ENCODE measurements at places on chromosomes 11 and 22.

DNA sequence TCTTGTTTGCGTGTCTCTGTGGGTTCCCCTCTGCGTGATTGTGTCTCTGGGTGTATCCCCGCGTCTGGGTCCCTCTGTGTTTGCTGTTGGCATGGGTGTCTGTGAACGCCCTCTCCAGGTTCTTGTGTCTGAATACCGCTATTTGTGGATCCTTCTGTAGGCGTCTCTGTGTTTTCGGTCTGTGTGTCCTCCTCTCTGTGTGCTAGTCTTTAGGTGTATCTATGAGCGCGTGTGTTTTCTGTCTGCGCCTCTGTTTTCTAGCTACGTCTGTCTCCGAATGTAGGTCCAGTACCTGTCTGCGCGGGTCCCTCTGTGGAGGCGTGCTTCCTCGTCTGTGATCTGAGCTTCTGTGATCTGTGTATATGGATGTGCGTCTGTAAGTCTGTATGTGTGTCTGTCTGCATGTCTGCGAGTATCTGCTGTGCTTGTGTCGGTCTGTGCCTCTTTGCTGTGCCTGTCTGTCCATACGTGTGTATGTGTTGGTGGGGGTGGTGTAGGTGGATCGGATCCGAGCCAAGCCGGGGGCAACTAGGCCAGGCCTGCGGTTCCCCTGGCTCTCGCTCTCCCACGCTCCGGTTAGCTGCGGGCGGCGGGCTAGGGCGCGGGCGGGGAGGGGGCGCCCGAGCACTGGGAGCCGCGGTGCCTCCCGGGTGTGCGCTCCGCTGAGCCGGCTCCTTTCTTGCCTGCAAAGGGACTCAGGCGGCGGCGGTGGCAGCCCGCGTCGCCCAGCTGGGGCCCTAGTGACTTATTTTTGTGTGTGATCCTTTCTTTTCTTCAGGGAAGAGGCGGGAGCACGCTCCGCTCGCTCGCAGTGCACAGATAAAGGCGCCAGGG is 105.3 kb upstream of the E2F8 start:
- DNase-seq: no peak

GRCh38 chr11:66595245-66595904 is 2.4 kb downstream of the CCS start:
- DNase-seq: no peak

DNA sequence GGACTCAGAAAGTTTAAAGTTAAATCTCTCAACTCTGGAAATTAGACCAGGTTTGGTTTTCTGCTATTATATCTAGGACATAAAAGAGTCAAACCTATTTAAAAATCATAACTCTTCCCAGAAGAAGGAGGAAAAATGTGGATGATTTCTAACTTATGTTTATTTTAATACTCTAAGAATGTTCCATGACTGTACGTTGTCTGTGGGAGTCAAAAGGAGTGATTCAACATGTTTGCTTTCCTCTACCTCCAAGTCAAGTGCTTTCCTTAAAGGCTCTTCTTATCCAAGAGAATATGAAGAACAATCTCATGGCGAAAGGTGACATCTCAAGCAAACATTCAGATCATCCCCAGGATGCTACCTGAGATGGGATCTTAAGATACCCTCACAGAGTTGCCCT is 21.6 kb downstream of the OR51E1 start:
- DNase-seq: no peak

- no peak for DNase-seq
Observed at GRCh38 chr22:33000342-33001280, 57.6 kb downstream of the SYN3 start.

- no peak for DNase-seq
Observed at GRCh38 chr11:58433638-58434203, 5.8 kb upstream of the OR5B2 start.

DNA sequence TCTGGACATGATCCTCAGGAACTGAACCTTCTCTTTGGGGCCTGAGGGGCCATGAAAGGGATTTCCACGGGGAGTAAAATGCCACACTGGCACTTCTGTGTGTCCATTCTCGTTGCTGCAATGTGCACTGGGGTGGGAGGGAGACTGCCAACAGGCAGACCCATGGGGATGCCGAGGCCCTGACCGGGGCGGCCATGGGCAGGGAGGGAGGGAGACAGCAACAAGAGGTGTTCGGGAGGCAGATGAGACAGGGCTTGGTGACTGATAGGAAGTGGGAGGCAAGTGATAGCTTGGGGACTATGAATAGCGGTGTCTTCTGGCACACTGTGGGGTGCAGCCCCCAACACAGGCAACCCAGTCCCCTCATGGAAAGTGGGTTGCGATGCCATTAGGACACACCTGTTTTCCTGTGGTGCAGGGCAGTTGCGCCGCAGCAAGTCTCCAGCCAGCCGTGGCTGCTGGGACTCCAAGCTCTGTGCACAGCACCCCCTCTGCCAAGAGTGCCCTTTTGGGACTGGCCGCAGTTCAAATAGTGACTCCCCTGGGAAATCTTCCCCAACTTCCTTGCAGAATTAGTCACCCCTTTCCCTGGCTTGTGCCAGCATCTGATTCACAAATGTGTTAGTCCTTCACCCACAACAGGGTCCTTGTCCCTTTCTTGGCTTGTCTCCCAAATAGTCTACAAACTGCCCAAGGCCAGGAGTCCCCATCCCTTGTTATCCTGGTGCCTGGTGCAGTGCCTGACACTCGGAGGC is 88.8 kb downstream of the CHST1 start:
- DNase-seq: no peak

DNA sequence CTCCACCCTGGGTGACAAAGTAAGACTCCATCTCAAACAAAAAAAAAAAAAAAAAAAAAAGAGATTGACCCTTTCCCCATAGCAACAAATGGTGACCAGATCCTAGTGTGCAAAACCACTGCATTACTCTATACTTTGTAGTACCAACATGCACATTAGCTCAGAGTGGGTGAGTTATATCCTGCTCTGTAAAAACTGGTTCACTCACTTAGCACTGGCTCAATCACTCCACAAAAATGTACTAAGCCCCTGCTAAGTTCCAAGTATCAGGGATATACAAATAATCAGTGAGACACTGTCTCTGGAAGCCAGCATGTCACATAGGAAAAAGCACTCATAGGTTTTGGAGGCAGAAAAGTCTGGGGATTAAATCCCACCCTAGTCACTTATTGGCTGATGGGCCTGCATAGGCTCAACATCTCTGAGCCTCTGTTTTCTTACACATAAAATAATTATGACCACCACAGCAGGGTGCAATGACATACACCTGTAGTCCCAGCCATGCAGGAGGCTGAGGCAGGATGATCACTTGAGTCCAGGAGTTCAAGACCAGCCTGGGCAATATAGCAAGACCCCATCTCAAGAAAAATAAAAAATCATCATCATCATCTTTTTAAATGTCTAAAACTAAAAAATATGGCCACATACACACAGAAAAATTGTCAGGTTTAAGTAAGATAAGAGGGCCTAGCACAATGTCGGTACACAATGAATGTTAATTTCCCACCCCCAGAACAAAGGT is 11.9 kb downstream of the FAM168A start:
- no peak for DNase-seq

- DNase-seq: no peak
Observed at GRCh38 chr22:50035976-50036724, 21.9 kb downstream of the TTLL8 start.

DNA sequence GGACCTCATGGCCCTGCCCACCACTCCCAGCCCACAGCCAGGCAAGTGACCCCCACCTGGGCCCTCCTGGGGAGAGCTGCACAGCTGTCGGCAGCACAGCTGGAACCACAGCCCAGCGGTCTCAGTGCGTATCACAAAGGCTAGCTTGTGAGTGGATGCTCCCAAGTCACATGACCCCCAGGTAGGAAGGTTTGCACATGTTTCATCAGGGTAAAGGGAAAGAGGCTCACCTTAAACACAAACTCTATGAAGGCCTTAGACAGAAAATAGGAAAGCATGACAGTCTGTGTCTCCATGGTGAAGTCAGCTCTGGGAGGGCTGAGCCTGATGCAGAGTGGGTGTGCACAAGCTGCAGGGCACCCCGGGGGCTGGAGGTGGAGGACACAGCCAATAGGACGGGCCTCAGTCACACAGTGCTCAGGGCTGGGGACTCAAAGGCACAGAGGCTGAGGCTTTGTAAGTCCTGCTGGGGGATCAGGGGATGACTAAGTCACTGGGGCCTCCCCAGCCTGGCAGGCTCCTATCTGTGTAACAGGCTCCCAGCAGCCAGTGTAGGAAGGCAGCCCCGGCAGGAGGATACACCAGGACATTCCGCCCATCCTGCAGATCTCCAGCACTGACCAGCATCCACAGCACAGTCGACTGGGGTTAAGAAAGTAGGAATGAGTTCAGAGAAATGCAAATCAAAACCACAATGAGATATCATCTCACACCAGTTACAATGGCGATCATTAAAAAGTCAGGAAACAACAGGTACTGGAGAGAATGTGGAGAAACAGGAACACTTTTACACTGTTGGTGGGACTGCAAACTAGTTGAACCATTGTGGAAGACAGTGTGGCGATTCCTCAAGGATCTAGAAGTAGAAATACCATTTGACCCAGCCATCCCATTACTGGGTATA is 22.0 kb downstream of the CELSR1 start:
- DNase-seq: no peak

DNA sequence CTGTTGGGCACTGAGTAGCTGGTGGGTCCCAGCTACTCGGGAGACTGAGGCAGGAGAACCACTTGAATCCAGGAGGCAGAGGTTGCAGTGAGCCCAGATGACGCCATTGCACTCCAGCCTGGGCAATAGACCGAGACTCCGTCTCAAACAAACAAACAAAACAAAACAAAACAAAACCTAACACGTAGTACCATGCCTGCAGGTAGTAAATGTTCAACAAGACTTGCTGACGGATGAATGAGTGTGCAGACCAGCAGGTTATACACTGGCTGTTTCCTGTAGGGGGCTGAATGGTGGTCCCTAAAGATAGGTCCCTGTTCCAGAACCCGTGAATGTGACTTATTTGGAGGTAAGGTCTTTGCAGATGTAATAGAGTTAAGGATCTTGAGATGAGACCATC is 12.8 kb upstream of the MRGPRD start:
- DNase-seq: no peak

DNA sequence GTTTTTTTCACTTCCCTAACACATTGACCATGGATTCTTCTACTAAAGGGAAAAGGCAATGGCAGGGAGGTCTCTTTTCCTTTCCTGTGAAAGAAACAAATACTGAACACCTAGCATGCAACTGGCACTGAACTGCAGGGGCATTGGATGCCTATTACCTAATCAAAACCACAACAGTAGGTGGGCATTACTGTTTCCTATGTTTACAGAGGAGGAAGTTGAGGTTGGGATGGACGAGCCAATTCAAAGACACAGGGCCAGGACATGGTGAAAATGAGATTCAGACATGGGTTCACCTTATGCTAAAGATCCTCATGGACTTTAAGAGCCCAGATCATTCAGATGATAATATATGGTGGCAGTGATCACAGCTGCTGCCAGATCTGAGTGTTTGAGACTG is 407.0 kb downstream of the MIAT start:
- no peak for DNase-seq

- DNase-seq: no peak
Observed at GRCh38 chr11:86696451-86696850, 24.0 kb upstream of the ME3 start.

GRCh38 chr11:36711104-36711825 is 113.2 kb upstream of the RAG2 start:
- no peak for DNase-seq

DNA sequence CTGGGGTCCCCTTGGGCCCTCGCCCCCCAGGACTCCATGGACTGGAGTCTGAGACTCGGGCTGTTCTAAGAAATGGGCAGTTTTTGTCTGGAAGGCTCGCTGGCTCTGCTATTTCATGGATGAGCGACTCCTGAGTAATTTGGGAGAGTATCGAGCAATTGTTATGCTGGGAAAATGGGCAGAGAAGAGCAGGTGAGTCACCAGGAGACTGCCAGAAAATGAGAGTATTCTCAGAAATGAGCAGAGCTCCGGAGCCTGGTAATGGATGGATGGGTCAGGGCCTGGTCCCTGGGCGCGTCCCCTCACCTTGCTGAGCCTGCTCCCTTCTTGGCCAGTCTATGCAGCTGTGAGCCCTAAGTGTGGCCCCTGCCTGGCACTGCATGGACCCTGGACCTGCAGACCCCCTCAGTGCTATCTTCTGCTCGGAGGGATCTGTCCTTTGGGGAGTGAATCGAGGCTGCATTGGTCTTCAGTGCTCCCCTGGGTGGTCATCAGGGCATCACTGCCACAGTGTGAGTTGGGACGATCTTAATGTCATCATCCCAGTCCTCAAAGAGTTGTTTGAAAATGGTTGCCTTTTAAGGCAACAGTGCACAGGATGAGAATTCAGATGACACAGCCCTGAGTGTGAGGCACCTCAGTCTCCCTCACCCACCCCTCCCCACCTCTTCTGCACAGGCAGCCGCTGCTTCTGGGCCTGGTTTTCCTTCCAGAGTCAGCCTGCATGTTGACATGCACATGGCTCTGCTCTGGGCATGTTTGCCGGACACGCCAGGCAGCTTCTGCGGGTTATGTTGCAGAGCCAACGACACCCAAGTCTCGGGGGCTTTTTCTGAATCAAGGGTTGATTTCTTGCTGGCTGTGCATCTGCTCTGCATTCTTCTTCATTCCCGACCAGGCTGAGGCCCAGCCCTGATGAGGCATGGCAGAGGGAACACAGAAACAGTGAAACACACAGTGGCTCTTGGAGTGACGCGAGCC is 519.0 kb downstream of the TBC1D22A start:
- DNase-seq: no peak

- peak; percentile 24 for DNase-seq
Observed at GRCh38 chr11:25734591-25735211, 597.2 kb upstream of the ANO3 start.

DNA sequence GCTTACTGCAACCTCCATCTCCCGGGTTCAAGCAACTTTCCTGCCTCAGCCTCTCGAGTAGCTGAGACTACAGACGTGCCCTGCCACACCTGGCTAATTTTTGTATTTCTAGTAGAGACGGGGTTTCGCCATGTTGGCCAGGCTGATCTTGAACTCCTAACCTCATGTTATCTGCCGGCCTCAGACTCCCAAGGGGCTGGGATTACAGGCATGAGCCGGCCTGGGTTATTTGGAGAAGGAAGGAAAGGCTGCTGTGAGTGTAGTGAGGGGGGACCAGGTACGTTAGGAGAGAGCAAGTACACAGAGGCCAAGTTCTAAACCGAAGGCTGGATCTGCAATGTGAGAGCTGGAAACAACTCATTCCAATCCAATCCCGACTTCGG is 453 bp downstream of the BATF2 start:
- DNase-seq: no peak

DNA sequence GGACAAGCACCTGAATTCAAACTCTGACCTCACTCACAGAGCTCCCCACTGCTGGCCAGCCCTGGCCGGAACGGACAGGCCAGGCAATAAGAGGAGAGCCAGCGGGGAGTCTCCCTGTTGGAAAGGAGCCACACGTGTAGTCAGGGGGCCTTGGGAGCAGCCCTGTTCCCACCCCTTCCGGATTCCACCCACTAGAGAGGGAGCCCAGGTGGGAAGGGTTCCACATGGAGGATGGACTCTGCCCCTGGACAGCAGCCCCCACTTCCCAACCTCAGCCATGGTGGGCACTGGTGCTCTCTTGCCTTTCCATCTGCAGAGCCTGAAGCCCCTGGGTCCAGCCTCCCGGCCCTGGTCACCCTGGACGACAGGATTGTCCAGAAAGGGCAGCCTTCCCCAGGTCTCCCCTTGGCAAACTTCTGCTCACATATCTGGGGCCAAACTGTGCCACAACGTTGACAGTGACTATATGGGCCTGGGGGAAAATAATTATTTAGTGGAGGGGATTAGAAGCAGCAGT is 7.5 kb upstream of the APOBEC3A start:
- DNase-seq: no peak

Measured in AML-193 (cell line).